ENCODE measurements at places on chromosomes 6 and 20.

DNA sequence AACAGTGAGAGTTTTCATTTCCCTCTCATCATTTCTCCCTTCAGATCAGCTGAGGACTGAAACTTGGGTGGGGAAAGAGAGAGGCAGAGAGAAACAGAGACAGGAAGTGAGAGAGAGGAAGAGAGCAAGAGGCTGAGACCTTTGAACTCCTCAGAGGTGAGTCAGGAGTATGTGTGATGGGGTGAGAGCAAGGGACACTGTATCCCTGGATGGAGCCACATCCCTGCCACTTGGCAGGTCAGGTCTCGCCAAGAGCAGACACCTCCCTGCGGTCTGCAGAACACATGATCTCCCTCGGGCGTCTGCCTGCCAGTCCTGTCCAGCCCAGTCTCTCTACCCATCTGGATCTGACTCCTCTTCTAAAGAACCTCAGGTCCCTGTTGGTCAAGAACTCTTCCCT, 62.7 kb upstream of the SYNDIG1 start:
- no peak for DNase-seq

DNA sequence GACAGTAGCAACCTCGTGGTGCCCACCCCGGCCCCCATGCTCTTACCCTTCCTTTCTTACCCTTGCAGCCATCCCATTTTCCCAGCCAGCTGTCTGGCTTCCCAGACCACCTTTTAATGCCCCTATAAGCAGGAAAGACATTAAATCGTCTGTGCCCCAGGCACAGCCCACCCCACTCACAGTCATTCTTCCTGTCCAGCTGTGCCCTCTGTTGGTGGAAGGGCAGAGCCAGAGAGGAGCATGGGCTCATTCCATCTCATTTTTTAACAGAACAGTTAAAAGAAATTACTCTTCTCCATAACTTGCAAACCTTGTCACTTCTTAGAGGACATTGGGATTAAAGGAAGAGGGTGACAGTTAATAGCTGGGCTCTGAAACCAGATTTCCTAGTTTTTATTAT, 240.5 kb downstream of the NRN1 start:
- no peak for DNase-seq

DNA sequence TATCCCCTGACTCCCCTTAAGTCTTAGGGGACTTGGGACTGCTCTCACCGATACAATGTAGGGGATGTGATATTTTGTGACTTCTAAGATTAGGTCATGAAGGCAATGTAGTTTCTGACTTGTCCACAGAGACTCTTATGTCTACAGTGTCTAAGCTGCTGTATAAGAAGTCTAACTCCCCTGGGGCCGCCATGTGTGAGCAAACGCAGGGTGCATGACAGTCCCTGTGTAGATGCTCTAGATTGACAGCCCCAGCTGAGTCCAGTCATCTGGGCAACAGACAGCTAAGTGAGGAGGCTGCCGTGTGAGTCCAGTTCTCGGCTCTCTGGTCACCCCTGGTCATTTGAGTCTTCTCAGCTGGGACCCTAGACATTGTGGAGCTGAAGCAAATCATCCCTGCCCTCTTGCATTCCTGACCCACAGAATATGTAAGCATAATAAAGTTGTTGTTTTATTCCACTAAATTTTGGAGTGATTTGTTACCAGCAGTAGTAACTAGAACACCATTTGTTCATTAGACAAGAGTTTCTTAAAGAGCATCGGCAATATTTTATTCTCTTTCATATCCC, 743.3 kb upstream of the CHD6 start:
- DNase-seq, result no peak

- no peak for DNase-seq
Observed at GRCh38 chr6:96075826-96076225, 60.1 kb downstream of the FUT9 start.

DNA sequence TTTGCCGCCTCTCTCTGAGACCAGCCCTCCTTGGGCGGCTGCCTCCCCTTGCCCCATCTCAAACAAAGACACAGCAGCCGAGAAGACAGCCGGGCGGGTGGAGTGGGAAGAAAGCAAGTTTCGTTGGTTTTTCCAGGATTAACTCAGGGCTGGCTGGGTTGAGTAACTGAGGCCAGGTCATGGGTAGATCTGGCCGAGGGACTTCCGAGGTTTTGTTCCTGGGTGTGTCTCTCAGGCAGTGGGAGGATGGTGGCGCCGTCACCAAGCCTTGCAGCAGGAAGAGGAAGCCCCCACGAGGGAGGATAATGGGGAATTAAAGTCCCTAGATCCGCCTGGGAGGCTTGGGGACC, 167.2 kb downstream of the TTLL2 start:
- peak; percentile 53 for DNase-seq

GRCh38 chr20:4720977-4721349, 746 bp upstream of the PRND start:
- no peak for DNase-seq
